ENCODE measurements at places on chromosomes 11 and 22.

- no peak for DNase-seq
Observed at GRCh38 chr11:12727563-12728211, 53.5 kb downstream of the TEAD1 start.

- no peak for DNase-seq
Observed at GRCh38 chr11:65559951-65560537, 1.9 kb upstream of the LTBP3 start.

DNA sequence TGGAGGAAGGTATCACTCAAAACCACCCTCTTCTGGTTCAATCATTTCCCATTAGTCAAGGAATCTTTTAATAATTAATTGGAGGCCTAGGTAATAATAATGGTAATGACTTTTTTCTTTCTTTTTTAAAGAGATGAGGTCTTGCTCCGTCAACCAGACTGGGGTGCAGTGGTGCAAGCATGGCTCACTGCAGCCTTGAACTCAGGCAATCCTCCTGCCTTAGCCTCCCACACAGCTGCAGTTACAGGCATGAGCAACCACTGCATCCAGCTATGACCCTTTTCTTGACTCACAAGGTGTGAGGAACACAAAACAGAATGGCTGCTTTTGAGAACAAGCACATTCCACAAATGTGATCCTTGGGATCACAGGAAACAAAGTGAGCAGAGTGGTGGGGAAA is 3.6 kb downstream of the POLDIP3 start:
- no peak for DNase-seq

DNA sequence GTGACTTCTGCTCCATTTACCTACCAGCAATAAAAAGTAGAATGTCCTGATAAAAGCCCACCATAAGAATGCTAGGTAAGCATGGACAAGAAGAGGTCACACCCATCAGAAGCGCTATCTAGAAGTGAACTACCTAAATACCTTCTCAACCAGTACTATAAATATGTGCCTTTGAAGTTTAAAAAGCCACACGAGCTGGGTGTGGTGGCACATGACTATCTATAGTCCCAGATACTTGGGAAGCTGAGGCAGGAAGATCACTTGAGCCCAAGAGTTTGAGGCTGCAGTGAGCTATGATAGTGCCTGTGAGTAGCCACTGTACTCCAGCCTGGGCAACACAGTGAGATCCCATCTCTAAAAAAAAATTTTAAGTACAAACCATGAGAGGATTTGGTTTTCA is 66.7 kb downstream of the PACSIN2 start:
- DNase-seq = no peak

DNA sequence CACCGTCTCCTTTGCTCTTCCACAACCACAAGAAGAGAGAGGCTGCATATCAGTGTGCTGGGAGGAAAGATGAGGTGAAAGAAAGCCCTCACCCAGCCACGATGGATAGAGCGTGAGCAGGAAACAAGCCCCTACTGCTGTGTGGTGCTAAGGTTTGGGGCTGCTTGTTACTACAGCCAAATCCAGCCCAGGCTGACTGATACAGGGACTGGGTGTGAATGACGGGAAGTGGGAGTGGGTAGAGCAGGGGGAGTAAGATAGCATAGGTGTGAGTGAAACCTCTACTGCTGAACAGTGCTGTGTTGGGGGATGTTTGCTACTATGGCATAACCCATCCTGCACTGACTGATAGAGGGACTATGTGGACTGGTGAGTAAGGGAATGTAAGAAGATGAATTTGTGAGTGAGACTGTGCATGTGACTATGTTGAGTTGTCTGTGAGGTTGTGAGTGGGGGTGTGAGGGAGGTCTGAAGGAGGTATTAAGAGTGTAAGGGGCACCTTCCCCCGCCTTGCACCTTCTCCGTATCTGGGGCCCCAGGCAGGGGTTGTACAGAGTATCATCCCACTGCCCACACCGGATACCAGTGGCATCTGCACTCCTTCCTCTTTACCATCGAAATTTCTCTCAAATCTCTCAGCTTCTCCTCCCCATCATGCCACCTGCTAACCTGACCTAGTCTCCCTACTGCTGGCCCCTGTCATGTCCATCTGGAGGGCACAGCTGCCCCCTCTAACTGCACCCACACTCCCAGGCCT is 91.5 kb downstream of the MN1 start:
- DNase-seq = no peak

DNA sequence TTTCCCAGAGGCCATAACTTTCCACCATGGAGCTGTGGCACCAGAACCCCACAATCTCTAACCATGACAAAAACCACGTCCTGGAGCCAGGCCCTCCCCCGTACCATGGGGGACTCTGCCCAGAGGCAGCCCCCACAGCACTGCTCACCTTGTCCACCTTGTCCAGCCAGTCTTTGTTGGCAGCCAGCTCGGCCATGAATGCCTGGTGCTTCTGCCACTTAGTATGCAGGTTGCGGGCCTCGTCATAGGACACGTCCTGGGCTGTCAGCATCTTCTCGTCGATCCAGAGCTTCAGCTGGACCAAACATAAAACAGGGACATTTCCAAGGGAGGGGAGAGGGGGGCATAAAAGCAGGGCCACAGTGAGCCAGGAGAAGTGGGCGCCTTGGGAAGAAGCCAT is 20.8 kb upstream of the RBM4B start:
- DNase-seq = no peak

DNA sequence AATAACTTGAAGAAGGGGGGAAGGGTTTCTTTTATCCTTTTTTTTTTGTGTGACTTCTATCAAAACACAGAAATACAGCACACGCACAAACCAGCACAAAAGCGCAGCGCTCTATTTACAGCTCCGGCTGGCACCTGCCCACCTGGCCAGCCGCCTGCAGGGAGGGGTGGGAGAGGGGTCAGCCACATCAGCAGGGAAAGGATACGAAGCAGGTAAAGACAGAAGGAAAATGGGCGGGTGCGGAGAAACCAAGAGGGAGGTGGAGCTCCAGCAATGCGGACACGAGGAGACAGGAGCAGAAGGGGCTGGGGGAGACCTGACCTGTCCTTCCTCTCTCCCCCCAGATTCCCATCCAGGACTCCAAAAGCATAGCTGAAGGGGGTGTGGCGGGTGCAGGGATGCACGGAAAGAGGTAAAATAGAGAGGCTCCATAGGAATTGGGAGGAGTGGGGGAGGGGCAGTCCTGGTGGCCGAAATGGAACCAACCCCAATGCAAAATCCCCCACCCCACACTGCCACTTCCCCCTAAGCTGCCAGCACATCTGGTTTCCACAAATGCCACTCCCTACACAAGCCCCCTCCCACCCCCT is 14.1 kb downstream of the CXCR5 start:
- no peak for DNase-seq

GRCh38 chr11:130872102-130872501 is 44.2 kb downstream of the SNX19 start:
- DNase-seq = no peak

- DNase-seq = no peak
Observed at GRCh38 chr22:31748490-31748889, 1.4 kb downstream of the PRR14L start.

DNA sequence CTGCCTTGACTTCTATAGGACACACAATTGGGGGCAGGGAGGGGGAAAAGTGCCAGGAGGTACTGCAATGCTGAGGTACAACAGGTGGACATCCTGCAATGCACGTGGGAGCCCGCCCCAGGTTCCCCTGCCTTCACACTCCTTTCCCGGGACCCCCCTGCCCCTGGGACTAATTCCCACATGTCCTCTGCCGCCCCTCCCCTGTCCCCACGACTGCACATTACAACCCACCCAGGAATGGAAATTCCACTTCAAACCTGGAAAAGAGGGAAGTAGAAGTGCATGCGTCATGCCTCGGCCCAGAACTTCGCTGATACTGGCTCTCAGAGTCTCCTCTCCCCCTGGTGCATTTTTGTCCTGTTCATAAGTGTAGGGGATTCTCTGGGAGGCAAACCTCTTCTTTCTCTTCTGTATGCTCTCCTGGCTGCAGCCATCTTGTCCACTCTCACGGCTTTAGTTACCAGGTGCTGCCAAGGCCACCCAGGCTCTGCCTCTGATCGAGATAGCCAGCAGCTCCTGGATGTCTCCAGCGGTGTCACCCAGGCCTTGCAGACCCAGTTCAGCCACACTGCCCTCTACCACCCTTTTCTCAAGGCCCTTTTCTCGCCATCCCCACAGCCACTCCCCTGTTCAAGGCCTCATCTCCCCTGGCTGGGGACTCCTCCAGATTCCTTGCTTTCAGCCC is 43.7 kb downstream of the GDPD5 start:
- no peak for DNase-seq

- no peak for DNase-seq
Observed at GRCh38 chr22:40014667-40015248, 20.0 kb downstream of the FAM83F start.
